ACHN (cell line): ENCODE measurements at places on chromosomes 1 and 21.
A peak's percentile ranks its signal among the peaks of the same experiment; 100 is the strongest.

- DNase-seq: no peak
Measured at GRCh38 chr1:213369465-213369864, 318.4 kb downstream of the RPS6KC1 start.

GRCh38 chr1:11885916-11886315 is 27.2 kb upstream of the NPPB start:
- DNase-seq: no peak

GRCh38 chr1:145949219-145949618 is 8.6 kb downstream of the LIX1L start:
- DNase-seq: no peak

- no peak for DNase-seq
Measured at GRCh38 chr1:56910441-56910985, 55.3 kb downstream of the C8B start.

DNA sequence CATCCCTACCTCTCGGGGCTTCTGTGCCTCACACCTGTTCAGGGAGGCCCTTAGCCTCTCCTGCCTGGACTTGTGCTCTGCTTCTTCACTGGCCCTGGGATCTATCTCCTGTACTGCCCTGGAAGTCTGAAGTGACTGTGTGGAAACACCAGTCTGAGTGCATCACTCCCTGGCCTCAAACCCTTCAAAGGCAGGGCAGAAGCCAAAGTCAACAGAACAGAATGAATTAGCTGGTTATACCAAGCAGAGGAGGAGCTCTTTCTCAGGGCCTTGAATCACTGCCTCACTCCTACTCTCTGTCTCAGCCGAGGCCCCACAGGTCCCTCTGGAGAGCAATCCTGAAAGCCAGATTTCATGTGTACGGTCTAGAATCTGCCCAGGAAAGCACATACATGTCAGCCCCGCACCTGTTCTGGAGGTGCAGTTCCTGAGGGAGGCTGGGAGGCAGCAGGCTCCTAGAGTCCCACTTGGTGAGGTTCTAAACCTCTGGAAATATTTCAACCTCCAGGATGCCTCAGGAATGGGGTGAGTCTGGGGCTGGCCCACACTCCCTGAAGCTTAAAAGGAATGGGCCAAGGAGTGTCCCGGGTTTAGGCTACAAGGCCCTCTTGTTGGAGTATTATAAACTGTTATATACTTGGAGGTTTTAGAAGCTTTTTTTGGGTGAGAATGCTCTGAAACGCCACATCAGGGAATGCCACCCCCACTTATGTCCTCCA is 98.3 kb downstream of the ABCA4 start:
- no peak for DNase-seq

GRCh38 chr1:233172201-233172600 is 123.3 kb downstream of the PCNX2 start:
- peak; percentile 20 for DNase-seq

GRCh38 chr1:215599418-215600074 is 32.4 kb downstream of the KCTD3 start:
- DNase-seq: no peak
